Umbilical cord (tissue), 2 donors: ENCODE measurements at places on chromosomes 2 and 18. TPM values are rescaled to one million over a fixed set of nuclear protein-coding genes. Genes with fewer than 3 reads are reported as not detected.

The GPATCH11 gene
- total RNA-seq, result 9.6 TPM

The PROM2 gene
- total RNA-seq, result 2.4 TPM

The LTBP1 gene
- total RNA-seq, result 246 TPM

The NAT8 gene
- total RNA-seq, result not detected

The ECEL1 gene
- 3.9 TPM for total RNA-seq

The IL36G gene
- not detected for total RNA-seq

The RAPGEF4 gene
- total RNA-seq, result 19.0 TPM

- DNase-seq, result no peak
Measured at GRCh38 chr2:4539121-4539520, 835.7 kb downstream of the DCDC2C start.

GRCh38 chr2:29657674-29658073 is 263.7 kb downstream of the ALK start:
- no peak for DNase-seq

- DNase-seq, result peak; percentile 20
Measured at GRCh38 chr2:186135686-186136085, 350.4 kb upstream of the ZC3H15 start.

- no peak for DNase-seq
Measured at GRCh38 chr2:207616185-207616584, 9.0 kb downstream of the METTL21A start.

DNA sequence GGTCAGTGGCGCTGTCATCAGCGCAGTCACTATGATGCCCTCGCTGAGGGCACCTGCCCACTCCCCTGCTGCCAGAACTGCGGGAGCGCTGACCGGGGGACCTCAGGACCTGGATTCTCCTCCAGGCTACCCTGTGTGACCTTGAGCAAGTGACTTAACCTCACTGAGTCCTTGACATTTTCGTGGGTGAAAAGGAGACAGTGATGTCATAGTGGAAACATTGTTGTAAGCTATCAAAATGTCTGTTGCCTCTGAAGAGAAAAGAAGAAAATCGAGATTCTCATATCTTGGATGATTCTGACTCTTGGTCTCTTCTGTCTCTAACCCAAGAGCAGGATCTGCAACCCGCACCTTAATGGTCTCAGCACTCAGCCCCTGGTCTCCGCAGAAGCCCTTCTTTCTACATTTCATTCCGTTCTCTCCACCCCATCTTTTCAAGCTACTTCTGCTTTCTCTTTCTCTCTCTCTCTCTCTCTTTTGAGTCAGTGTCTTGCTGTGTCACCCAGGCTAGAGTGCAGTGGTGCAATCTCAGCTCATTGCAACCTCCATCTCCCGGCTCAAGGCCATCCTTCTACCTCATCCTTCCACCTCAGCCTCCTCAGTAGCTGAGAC is 978 bp upstream of the TUBA4A start:
- no peak for DNase-seq

- peak; percentile 14 for DNase-seq
Measured at GRCh38 chr2:48105848-48106247, 199.6 kb upstream of the FBXO11 start.

- peak; percentile 33 for DNase-seq
Measured at GRCh38 chr2:107669335-107669734, 157.4 kb upstream of the RGPD4 start.

- no peak for DNase-seq
Measured at GRCh38 chr2:74743778-74744177, 89.7 kb downstream of the SEMA4F start.

DNA sequence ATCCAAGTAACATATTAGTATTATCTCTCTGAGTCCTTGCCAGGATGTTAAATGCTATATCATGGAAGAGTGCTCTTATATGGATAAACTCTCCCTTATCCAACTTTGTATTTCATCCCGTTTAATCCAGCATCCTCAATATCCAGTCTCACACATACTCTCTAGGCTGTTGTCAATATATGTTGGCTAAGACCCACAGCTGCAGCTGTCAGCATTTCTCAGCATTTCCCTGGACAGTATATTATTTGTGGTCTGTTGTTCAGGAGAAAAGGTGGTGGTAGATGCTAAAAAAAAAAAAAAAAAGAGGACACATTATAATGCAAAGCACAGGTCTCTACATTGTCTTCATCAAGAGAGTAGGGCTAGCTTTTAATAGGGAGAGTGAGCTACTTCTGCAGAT is 1368.0 kb upstream of the ZEB2 start:
- DNase-seq, result peak; percentile 55

DNA sequence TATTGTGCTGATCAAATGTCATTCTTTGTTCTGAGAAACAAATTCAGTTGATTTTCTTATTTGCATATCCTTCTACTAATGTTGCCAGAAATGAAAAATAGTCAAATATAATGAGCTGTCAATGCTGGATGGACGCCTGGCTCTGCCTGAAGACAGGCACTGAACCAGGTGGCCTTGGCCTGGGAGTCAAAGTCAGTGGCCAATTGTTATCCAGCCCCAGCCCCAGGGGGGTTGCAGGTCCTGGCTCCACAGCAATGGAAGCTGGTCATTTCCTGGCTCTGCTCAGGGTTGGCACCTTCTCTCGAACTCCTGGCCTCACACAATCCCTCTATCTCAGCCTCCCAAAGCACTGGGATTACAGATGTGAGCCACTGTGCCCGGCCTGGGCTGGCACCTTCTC is 176.8 kb upstream of the GLI2 start:
- no peak for DNase-seq

GRCh38 chr2:201358684-201359083 is 1.5 kb upstream of the FLACC1 start:
- DNase-seq, result no peak

- DNase-seq, result no peak
Measured at GRCh38 chr2:23306401-23306800, 78.6 kb upstream of the KLHL29 start.

DNA sequence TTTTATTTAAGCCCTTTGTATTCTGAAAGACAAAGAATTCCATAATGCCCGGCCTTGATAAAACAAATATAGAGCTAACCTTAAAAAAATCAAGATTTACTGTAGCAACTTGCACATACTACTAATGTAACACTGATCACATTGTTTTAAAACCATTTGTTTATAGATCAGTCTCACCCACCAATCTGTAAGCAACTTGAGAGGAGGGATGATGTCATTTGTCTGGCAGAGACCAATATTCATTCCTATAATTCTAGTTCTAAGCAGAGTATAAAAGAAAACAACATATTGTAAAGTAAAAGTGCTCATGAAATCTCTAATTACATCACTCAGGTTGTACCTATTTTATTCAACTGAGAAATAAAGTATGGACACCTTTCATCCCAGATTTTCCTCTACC is 380.6 kb downstream of the TGIF1 start:
- no peak for DNase-seq

GRCh38 chr2:168478206-168478605 is 22.1 kb downstream of the CERS6 start:
- no peak for DNase-seq

GRCh38 chr2:30705711-30706533 is 101.3 kb downstream of the CAPN13 start:
- DNase-seq, result no peak

DNA sequence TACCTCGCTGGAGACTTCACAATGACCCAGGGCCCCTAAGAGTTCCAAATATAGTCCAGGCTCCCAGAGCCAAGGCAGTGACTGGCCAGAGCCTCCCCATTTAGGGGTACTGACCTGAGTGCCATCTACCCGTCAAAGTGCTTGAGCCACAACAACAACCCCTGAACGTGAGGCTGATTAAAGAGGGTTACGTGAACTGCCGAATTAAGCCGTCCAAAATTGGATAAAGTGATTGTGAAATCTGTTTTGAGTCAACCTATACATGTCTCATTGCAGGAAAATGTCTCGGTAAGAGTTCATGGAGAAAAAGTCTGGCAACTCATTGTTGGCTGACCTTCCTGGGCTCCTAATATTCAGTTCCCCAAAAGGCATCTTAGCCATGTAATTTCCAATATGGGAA is 116.3 kb downstream of the TTC32 start:
- no peak for DNase-seq

- DNase-seq, result no peak
Measured at GRCh38 chr2:134233728-134234136, 20.1 kb upstream of the MGAT5 start.

DNA sequence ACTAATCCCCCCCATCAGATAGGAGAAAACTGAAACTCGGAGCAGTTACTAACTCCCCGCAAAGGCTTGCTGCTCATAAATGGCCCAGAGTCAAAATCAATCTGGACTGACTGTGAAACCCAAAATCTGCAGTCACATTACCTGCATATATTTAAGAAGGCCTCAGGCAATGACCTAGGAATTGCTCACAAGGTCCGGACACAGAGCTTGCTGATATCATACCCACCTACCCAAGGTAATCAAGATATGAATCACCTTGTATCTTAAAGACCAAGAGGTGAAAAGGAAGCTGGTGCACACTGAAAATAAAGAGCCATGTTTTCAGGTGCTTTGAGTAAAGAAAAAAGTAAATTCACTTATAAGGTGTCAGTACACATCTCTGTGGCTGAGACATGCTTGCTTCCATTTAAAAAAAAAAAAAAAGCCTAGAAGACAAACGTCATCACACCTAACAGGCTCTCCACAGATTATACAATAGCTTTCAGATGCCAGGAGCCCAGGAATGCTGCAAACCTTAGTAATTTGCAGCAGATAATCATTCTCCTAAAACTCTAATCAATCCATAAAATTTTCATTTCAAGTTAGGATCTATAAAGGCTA is 195.4 kb downstream of the ZEB2 start:
- no peak for DNase-seq

DNA sequence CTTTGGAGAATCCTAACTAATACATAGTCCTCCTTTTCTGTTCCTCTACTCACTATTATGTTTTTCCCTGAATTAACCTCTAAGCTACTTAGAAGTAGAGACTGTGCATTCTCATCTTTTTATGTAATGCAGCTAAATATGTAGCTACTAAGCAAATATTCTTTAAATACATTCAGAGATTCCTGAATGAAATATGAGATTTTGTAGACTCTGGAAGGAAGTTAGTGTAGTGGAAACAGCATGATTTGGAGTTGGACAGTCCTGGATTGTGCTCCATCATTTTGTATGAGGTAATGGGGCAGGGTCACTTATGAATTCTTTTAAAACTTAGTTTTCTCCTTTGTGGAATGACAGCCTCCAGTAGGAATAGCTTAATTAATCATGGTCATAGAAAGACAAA is 24.7 kb upstream of the NT5C1B start:
- peak; percentile 67 for DNase-seq

DNA sequence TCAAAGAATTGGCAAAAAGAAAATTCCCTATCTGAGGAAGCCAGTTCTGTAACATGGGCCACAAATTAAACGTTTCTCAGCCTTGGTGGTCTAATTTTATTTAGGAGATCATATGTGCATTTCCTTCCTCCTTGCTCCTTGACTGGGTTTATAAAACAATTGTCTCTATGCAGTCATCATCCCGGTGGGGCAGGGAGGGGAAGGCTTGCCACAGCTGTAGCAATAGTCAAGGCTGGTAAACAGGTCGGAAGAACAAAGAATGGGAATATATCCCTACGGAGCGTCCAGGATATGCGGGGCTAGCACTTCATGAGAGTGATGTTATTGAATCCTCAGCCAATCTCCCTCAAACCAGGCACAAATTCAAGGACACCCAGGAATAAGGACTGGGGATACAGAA is 143.8 kb downstream of the RNF152 start:
- DNase-seq, result no peak

DNA sequence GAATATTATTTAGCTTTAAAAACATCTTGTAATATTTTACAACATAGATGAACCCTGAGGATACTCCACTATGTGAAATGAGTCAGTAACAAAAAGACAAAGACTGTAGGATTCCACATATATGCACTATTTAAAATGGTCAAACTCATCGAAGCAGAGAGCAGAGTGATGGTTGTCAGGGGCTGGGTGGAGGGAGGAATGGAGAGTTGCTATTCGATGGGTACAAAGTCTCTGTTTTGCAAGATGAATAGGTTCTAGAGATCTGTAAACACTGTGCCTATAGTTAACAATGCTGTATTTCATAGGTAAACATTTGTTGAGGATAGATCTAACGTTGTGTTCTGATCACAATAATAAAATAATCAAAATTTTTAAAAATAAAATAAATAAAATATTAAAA is 1675.9 kb upstream of the CELF4 start:
- no peak for DNase-seq

DNA sequence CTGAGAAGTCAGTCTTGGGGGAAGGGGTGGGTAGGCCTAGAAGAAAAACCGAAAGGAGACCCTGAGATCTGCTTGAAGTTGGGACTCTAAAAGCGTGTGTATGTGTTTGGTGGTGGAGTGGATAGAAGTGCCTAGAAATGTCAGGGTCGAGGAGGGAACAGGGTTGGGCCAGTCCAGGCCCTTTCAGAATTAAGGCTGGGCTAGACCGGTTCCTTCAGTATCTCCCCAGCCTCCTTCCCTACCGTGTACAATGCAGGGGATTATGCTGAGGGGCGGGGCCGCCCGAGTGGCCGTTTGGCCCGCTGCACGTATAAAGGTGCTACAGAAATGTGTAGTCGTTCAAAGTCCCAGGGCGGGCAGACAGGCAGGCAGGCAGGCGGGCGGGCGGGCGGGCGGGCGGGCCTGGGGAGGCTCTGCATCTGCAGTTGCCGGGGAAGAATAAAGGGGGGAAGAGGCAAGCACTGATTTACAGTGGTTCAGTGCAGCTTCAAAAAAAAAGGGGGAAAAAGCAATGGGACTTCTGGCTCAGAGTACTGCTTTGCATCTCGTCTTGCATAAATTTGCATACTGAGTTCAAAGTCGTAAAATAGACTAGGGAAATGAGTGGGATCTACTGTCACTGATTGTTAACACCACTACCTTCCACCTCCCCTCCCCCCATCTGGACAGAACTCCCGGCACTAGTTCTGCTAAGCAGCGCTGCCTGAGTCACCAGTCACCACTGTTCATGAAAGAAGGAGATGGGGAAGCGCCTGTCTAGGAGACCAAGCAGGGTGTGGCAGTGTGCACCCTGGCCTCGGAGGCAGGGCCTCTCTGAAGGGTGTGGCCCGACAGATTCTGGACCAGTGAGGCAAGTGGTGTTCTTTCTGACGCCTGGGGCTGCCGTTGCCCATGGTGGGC is 3.6 kb downstream of the IGFBP2 start:
- peak; percentile 73 for DNase-seq
